ENCODE measurements at places on chromosomes 2 and 18. TPM values are rescaled to one million over a fixed set of nuclear protein-coding genes. Genes with fewer than 3 reads are reported as not detected.

The GPR155 gene
- 0.35 TPM for total RNA-seq

DNA sequence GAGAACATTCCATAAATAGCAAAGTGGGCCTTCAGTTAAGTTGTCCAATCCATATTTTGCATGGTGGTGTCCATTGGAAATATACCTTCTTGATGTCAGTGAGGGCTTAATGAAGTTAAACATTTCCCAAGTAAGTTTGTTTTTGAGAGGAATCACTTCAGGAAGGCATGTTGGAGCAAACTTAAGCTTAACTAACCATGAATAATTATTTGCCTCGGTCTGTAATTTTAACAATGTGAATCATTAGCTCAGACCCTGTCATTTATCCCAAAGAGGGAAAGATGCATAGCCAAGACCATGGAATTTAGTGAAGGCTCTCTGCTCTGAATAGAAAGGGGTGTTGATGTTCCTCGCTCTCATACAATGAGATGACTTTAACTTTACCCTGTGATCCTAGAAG is 47.4 kb downstream of the SPATS2L start:
- no peak for DNase-seq

The SERPINB3 gene
- total RNA-seq: 1.7 TPM

The GAD1 gene
- total RNA-seq: 1.8 TPM

DNA sequence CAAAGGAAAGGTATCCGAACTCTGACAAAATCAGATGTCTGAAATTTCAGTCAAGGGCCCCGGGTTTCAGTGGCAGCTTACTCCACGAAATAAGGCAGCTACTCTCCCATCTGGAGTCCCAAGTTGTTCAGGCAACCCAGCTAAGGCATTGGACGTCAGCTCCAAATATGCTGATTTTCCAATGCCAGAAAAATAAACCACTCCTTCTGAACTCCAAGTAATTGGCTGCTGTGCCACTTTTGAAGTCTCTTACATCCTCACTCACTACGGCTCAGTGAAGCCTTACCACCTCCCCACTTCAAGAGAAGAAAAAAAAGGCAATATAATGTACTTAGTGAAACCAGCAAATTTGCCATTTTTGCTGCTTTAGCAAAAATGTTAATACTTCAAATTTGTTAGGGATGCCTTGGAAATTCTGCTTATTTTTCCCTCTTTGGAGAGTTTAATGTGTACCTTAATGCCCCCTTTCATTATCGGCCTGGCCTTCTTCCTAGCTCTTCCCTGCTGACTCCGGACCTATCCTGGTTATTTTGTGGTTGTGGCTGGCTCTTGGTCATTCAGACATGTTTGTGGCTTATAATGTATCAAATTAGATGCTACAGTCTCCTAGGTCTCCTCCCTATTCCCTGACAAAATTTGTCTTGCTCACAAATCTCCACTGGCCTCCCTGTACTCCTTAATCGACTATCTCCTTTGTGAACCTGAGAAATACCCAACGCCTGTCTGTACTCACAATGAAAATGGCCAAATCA is 589.2 kb upstream of the ZEB2 start:
- no peak for DNase-seq

The ECEL1 gene
- total RNA-seq: 8.2 TPM

GRCh38 chr2:86241611-86242010 is 42.4 kb downstream of the MRPL35 start:
- peak; percentile 9 for DNase-seq

DNA sequence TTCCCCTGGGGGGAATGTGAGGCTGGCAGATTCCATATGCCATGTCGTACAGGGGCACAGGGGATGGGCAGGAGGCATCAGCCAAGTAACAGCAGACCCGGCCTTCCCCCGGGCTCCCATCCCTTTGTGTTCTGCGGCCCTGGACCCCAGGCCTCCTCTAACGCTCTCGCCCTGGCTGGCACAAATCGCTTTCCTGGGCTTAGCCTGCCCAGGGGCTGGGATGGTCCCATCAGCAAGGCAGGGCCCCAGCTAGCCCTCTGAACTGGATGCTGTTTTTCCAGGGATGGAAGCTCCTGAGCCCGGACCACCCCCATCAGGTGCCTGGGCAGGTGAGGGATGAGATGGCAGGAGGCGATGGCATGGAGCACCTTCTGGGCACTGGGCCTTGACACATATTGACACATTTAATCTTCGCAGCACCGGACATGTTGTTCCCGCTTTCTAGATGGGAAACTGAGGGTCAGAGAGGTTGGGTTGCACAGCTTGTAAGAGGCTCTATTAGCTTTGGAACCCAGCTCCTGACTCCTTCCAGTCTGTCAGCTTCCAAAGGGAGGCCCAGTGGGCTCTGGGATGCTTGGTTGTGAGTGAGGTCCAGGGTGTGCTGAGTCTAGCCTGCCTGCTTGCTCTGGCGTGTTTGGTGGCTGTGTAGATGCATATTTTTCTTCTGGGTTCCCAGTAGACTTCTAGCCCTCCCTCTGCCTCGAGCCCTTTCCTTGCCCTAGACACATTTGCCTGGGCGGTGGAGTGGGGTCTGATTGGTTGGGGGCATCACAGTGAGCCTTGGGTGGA is 40.3 kb downstream of the GLI2 start:
- DNase-seq: no peak

GRCh38 chr2:226376516-226377180 is 423.0 kb downstream of the IRS1 start:
- no peak for DNase-seq

GRCh38 chr18:27413495-27414401 is 228.6 kb upstream of the CHST9 start:
- DNase-seq: no peak

- no peak for DNase-seq
These were observed 217.6 kb upstream of the CCDC150 start for GRCh38 chr2:196421880-196422279.

- peak; percentile 25 for DNase-seq
These were observed 947.5 kb downstream of the CPS1 start for GRCh38 chr2:211503856-211504255.

The RIF1 gene
- total RNA-seq: 123 TPM

DNA sequence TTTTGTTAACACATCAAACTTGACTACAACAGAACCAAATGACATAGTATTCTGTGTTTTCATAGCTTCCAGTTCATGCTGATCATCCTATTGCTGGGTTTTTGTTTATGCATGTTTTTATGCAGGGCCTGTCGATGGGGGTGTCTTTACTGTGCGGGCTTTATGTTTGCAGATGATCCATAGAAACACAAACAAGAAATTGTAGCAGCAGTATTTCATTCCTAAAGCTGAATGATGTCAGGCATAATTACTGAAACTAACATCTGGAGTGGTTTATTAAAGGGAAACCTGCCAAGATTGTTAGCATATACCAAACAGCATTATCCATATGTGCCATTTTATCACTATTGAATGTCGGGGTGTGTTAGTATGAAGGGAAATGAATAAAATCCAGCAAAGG is 129.7 kb downstream of the PTPRM start:
- DNase-seq: no peak

- peak; percentile 46 for DNase-seq
These were observed 665 bp upstream of the CACNB4 start for GRCh38 chr2:152099367-152100050.

The NEU2 gene
- not detected for total RNA-seq

DNA sequence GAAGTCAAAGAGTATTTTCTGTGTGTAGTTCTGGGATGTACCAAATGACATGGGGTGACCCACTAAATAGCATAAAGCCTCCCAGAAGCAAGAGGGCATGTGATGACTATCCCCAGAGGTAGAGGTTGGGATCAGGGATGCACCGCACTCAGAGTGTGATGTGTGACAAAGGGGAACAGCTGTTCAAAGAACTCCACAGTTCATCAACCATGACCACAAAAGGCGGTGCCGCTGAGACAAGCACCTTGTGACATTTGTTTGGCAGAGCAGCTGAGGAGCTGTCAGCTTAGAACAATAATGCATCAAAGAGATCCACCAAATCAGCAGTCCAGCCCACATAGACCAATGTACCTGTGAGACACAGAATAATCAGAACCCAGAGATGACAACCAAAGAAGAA is 81.3 kb downstream of the VWC2L start:
- DNase-seq: no peak

DNA sequence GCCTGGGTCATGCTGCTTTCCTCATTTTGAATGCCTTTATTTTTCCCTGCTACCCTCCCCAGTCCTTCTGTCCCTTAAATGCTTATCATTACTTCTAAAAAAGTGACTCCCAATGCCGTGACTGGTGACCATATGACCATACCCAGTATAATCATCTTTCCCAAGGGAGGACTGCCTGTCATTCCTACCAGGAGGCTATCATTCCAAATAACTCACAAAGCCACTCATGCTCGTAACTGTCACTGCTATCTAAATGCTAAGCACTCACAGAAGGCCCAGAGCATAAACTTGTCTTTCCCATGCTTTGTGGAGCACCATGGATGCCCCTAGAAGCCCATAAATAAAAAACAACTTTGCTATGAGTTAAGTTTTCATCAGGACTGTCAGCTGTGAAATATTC is 38.7 kb upstream of the CREB1 start:
- no peak for DNase-seq

GRCh38 chr2:205934443-205934842 is 151.5 kb downstream of the INO80D start:
- DNase-seq: no peak

DNA sequence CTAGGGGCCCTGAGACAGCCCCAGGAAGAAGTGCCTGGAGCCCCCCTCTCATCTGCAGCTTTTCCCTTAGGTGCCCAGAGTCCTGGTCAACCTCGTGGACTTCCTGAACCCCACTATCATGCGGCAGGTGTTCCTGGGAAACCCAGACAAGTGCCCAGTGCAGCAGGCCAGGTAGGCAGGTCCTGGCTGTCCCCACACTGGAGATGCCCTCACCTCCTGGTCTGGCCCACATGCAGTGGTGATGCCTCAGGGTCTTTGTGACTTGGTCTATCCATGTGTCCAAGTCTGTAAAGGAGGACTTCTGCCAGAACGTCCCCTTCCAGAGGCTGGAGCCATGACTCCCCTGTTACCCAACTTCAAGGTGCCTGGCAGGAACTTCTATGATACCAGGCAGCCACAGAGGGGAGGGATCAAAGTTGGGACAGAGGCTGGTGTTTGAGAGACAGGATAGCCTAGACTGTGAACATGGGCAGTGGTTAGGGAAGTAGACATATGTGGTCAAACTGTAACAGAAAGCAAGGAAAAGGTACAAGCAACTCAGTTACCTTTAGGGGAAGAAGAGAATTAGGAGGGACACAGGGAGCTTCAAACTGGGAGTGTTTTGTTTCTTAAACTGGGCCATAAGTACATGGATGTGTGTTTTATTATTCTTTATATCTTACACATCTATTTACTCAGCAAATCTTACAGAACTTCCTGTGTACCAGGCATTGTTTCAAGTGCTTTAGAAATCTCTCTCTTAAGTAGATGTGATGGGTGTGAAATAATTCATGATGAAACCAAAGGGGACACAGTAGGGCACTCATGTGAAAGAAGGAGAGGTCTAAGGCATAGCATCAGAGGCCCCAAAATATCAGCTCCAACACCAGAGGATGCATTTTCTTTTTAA is 107.1 kb downstream of the PLB1 start:
- no peak for DNase-seq

DNA sequence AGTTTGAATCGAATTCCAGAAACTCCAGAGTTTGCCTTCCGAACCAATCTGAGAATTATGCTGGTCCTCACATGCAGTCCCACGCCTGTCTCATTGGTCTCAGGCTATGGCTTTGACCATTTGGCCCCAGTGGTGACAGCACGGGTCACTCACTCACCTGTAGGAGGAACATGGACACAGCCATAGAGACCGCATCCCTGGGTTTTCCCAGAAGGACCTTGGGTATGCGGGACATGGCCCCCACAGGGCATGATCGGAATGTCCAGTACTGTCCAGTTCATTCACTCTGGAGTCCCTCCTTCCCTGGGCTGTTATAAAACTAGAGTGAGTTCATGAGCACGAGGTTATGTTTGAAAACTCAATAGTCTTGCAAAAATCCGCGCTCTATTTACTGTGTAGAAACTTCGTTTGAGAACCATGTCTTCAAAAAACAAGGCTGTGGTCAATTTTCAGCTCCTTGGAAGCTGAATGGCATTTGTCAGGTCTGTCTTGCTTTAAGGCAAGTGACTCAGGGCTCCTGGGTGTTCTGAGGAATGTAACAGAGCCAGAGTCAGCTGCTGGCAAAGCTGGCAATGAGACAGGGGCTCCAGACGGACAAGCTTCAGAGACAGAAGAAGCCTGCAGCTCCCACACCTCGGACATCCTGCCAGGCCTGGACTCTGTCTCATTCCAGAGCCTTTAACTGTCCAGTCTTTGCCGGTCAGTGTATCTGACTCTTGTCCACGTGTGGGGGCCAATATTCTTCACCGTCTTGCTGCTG is 86.7 kb upstream of the TMEM18 start:
- DNase-seq: no peak

The DUSP19 gene
- total RNA-seq: 1.2 TPM

GRCh38 chr2:161384864-161385263 is 31.2 kb upstream of the TBR1 start:
- no peak for DNase-seq

- no peak for DNase-seq
These were observed 66.2 kb upstream of the DLX2 start for GRCh38 chr2:172168917-172169346.

DNA sequence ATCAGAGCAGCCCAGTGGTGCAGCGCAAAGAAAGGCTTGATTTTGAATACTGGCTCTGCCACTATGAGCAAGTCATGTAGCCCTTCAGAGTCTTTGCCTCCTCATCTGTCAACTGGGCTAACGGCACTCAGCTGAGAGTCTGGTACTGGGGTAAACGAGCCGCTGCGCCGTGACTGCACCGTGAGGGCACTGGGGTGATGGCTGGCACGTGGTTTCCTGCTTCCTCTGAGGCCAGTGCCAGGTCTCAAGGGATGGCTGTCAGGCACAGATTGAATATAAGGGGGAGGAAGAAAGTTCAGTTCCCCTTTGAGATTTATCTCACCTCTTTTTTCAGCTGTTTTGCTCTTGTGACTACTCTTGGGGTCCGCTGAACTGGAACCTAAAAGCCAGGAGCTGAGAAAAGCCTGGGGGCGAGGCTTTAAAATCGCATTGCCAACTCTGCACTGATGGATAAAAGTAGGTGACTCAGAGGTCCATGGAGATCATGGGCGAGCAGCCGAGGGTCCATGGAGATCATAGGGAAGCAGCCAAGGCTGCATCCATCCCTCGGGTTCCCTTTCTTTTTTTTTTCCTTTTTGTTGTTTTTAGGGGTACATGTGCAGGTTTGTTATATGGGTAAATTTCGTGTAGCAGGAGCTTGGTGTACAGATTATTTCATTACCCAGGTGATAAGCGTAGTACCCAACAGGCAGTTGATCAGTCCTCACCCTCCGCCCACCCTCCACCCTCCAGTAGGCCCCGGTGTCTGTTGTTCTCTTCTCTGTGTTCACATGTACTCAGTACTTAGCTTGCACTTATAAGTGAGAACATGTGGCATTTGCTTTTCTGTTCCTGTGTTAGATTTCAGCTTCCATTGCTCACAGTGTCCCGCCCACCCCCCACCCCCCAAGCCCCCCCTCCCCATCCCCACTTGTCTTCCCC is 114.3 kb downstream of the SPP2 start:
- no peak for DNase-seq
